ENCODE measurements at places on chromosomes 5 and 9.

DNA sequence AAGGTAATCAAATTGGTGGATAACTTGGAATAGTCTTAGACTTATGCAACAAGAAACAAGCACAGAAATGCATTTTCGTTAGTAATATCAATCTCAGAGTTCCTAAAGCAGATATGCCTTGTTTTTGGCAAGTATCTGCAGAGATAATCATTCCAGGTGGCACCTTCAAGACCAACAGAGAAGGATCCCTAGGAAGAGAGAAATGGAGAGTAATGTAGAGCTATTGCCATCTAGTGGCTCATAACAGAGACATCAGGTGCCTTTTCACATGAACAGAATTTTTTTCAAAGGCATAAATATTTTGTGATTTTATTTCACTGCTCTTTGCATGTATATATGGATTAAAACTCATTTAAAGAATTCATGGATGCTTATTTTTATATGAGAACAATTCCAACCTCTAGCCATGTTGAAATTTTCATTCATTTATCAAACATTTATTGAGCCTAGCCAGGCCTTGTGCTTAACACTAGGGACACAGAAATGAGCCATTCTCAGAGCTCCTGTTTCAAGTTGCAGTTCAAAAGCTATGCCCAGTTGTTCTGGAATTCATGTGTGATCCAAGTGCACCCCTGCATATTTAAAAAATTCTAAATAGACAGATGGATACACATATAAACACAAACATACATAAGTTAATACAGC lies 117.5 kb upstream of the OR13F1 start:
- no peak for DNase-seq

GRCh38 chr5:126410623-126411022 lies 12.6 kb upstream of the GRAMD2B start:
- DNase-seq = no peak

- no peak for DNase-seq
These were observed 143.0 kb downstream of the GPBP1 start for GRCh38 chr5:57316798-57317327.

DNA sequence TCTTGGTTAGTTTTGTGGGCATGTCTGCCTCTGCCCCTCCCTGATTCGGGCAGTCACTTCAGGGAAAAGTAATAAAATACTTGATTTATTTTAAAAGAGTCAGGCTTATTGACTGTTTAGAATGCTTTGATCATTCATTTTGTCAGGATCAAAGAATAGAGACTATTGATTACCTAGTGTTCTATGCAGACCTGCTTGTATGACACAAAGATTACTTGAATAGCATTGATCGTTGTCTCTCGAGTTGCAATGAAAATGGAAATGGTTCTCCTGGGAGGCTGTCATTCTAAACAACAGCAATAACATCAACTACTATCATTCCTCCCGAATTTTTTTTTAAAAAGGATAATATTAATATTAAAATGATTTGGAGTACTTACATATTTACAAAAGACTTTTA lies 133.2 kb upstream of the DMAC1 start:
- no peak for DNase-seq

- no peak for DNase-seq
These were observed 1231.1 kb upstream of the ACO1 start for GRCh38 chr9:31153250-31153840.

- DNase-seq = no peak
These were observed 158.6 kb downstream of the PAPPA start for GRCh38 chr9:116312221-116312620.

GRCh38 chr9:134633362-134634142 lies 8.1 kb upstream of the COL5A1 start:
- no peak for DNase-seq

DNA sequence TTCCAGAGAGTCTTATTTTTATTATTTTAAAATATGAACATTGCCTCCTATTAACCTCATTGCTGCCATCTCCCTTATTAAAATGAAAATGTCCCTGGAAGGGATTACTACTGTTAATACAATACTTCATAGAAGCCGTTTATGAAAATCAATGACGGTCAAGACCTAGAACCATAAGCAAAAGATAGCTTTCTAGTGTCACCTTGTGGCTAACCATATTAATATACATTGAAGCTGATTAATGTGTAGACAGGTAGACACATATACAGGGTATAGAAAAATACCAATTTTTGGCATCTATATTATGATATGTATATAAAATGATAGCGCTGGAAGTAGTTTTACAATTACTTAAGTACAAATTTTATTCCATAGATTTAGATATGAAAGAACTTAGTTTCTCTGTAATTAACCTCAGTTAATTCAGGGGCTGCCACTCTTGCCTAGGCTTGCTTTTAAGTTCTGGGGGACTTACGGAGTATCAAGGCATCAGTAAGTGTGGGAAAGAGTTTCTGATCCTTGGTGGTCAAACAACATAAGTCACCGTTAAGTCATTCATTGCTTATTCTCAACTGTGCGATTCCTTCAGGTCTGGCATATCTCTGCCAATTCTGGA lies 2.5 kb upstream of the YTHDC2 start:
- DNase-seq = no peak

GRCh38 chr9:128495296-128495695 lies 9.2 kb upstream of the GLE1 start:
- DNase-seq = no peak

DNA sequence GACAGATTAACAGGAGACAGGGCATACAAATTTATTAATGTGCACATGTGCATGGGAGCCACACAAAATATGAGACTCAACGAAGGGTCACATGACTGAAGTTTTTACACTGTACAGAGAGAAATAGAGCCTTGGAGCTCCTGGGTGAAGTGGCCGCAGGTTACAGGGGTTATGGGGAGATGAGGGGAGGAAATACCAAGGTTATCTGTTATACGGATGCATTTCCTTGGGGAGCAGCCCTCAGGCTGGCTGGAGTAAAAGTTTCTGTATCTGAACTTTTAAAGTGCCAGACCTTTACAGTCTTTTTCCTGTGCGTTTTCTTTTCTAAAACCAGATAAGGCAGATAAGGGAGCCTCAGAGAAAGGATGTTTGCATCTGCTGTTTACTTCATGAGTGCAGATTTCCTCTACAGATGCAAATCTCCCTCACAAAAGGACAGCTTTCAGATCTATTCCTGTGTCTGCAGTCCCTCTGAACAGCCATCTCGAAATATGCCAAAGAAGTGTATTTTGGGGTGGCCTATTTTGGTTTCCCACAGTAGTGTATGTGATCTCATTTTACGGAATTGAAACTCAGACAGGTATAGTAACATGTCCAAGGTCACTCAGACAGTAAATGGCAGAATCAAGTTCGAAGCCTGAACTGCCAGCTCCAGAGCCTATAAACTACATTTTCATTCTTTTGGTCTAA lies 139.3 kb upstream of the FBXL17 start:
- DNase-seq = no peak

- DNase-seq = no peak
These were observed 17.4 kb upstream of the RARS1 start for GRCh38 chr5:168468836-168469235.

GRCh38 chr5:173014671-173015070 lies 31.1 kb downstream of the ATP6V0E1 start:
- no peak for DNase-seq

DNA sequence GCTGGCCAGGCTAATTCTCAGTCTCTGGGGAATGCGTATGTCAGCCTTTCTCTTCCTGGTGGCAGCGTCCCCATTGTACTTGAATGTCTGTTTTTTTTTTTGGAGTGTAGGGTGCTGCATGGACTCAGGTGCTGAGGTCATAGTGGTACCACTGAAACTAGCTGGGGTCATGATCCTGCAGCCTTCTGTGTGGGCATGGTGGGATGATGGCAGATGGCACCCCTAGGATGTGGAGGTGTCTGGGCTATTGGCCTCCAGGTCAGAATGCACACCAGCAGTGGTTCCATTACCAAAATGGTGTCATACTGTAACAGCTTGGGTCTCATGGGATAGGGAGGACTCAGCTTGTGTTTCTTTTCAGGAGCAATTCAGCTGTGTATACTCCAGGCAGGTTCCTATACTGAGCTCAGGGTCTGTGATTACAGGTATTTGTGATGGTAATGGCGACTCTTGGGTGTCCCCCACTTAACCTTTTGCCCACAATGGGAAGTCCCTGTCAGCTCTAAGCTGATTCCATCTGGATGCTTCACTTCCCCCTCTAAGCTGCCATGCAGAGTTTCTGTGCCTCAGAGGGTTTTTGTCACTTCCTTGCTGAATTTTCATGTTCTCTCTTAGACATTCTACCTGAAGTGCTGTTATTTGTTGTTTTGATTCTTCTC lies 17.9 kb downstream of the HSD17B4 start:
- no peak for DNase-seq

DNA sequence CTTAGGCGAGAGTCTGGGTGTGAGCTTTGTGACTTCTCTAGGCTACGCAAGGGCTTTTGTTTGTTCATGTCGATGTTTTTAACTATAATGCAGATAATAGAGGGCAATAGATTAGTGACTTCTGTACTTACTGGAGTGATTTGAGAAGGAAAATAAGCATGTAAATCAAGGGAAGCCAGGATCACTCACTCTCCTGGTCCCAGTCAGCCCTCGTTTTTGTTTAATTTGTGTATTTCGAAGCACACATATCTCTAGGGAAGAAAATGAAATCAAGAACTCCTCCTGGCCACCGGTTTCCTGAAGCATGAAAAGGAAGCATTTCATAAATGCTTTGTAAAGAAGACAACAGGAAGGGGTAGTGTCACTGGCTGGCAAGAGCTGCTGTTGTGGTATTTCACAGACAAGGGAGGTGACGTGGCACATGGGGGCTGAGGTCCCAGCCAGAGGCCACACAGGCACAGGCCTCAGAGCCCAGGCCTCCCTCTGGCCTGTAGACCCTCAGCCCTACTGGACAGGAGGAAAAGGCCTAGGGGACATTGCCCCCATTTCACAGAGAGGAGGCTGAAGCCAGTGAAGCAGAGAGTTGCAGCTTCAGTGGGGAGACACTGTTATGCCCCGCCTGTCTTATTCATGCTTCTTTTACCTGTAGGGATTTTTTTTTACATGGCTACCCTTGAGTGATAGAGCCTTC lies 34.1 kb downstream of the IRF1 start:
- no peak for DNase-seq

DNA sequence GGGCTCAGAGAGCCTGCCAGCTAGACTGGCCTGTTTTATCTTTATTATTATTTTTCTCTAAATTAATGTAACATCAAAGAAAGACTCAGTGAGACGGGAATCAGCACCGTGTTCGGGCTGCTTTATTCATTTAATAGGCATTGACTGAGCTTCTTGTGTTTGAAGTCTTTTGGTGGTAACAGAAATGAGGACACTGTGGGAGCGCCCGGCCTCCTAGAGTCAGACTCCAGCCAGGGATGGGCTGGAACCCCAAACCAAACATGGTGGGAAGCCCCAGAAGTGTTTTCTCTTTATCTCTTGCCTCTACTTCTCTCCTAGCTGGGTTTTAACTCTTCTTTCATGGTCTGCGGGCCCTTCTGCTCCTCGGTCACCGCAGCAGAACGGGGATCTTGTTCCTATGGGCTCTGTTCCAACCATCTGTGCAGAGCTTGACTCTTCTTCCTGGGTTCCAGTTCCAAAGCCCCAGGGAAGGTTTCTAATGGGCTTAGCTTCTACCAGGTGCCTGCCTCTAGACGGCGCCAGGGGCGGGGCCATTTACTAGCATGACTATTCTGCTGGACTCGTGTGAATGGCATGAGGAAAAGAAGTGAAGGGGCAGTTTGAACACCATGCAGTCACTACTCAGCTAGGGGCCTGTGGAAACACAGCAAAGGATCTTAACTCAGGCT lies 123.8 kb downstream of the FGF18 start:
- no peak for DNase-seq

- no peak for DNase-seq
These were observed 6.2 kb downstream of the MAPKAP1 start for GRCh38 chr9:125700791-125701190.

GRCh38 chr9:131642496-131643083 lies 97.3 kb downstream of the PRRT1B start:
- no peak for DNase-seq

- no peak for DNase-seq
These were observed 67.1 kb downstream of the ADAMTS12 start for GRCh38 chr5:33824516-33825195.

DNA sequence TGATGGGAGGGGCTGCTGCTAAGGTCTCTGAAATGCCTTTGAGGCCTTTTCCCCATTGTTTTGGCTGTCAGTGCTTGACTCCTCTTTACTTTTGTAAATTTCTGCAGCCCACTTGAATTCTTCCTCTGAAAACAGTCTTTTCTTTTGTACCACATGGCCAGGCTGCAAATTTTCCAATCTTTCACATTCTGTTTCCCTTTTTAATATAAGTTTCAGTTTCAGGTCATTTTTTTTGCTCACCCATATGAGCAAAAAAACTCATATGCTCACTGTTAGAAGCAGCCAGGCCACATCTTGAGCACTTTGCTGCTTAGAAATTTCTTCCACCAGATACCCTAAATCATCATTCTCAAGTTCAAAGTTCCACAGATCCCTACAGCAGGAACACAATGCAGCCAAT lies 234.6 kb upstream of the ADRA1B start:
- DNase-seq = no peak

GRCh38 chr5:120091376-120091948 lies 372.6 kb upstream of the PRR16 start:
- DNase-seq = no peak

DNA sequence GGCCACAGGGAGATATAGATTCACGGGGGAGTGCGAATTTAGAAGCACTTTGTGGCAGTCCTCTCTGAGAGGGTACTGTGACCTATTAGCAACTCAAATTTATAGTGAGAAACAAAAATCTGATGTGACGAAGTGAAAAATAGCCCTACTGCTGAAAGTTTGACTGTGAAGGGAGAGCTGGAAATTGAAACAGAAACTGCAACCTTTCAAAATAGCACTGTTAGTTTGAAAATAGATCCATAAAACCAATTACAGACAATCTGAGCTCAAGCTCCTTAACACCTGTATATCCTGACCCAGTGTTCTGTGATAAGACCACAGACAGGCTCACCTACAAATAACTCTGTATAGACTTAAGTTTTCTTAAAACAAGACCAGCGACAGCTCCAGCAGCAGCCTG lies 420.1 kb downstream of the IRX1 start:
- no peak for DNase-seq

- DNase-seq = no peak
These were observed 90.1 kb upstream of the DMRT1 start for GRCh38 chr9:751137-752051.

- no peak for DNase-seq
These were observed 243.6 kb downstream of the AUH start for GRCh38 chr9:91117959-91118703.

DNA sequence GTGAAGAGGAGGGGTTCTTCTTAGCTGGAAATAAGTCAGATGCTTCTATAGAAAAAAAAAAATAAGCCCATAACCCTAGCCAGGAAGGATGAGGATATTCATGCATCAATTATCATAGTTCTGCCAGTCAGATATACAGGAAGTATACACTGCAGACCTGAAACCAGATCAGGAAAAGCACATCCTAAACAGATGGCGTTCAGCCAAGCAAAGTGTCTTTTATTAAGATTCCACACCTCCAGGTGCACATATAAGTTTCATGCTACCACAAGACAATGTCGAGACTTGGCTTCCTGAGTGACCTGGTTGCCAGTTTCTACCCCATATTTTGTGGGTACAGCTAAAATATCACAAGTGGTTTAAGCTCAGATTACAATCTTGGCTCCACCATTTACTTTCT lies 108.3 kb downstream of the CETN3 start:
- no peak for DNase-seq

- no peak for DNase-seq
These were observed 97.8 kb downstream of the FBXW11 start for GRCh38 chr5:171908638-171909037.

GRCh38 chr5:172872997-172873491 lies 39.0 kb downstream of the ERGIC1 start:
- DNase-seq = no peak

- DNase-seq = no peak
These were observed 29.9 kb downstream of the TENT4A start for GRCh38 chr5:6743161-6743560.

- no peak for DNase-seq
These were observed 97.6 kb downstream of the ARSB start for GRCh38 chr5:78887384-78888118.

Data from stimulated activated CD8-positive, alpha-beta memory T cell treated with anti-CD3 and anti-CD28 coated beads, Interleukin-4, amount 100 ng/mL, for 1 hour (primary cell).